GM19239 (cell line): ENCODE measurements at places on chromosomes 5 and 9.

DNA sequence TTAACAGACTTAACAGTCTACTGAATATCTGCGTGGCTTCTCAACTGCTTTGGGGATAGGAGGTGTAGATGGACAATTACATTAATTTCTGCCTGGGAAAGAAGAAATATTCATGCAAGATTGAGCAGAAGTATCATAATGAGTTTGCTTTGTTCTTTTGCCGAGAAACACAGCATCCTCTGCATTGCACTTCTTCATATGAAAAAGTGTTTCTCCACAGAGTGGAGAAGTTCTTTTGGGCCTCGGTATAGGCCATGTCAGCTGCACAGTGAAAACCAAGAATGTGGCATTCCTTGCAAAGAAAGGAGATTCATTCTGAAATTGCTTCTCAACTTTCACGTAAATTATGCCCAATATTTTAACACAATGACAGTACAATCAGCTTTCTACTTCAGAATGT, 17.6 kb upstream of the SNX2 start:
- no peak for DNase-seq

DNA sequence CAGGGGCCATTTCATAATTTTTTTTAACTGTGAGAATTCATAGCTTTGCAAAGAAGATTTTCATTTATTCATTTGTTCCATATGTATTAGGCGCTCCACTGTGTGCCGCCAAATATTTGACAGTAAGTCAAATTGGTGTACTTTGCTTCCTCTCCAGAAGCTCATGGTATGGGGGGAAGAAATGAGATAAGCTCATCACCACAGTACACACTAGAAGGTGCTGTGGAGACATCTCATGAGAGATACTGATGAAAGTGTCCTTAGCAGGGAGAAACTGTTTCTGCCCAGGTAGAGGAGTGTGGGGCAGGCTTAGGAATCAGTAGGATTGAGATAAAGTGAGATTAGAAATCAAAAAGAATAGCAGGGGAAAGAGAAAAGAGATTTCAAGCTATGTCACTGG, 136.2 kb downstream of the CDH6 start:
- DNase-seq = no peak

DNA sequence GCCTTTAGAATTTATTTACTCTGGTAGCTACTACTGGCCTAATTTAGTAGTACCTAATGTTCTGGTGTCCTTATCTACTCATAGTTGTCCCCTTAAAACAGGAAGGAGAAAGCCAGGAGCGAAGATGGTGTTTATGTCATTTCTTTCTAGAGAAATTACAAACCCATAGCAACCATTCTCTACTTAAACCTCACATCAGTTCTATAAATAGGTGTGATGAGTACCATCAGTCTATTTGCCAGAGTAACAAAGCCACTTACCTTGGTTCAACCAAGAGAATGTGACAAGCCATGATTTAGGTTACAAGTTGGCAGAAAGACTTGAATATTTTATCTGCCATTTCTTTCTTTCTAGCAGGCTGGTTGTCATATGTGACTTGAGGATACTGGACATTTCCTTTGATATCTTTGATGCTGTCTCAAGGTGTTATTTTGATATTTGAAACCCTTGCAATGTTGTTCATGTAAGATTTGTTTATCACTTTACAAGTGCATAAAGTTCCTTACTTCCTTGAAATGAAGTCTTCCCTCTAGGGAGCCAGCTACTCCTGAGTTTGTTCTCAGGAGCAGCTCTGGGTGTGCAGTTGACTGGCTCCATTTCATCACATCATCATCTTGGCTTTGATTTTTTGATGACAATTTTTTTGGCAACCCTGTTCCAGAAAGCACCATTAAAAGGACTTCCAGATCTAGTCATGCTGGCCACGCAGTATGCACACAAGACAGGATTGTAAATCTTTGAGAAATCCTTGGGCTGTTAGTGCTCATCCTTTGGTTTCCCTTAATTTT, 286.8 kb downstream of the ARHGAP26 start:
- no peak for DNase-seq

GRCh38 chr5:138610415-138610917, 35.3 kb upstream of the HSPA9 start:
- DNase-seq = no peak

GRCh38 chr9:87516222-87516925, 18.7 kb downstream of the DAPK1 start:
- no peak for DNase-seq

DNA sequence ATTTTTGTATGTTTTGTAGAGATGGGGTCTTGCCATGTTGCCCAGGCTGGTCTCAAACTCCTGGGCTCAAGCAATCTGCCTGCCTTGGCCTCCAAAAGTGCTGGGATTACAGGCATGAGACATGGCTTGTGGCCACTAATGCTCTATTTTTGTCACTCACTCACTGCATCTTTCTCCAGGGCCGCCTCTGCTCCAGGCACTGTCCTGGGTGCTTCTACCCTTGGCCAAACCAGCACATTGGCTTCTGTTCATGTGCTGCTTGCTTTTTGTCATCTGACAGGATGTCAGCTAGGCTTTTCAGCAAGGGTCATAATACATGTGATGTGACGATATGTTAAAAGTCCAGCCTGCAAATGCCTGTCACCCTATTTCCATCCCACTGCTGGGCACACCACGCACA, 3.2 kb downstream of the ODF2 start:
- DNase-seq = no peak

- no peak for DNase-seq
Observed at GRCh38 chr5:39068099-39068498, 6.1 kb downstream of the RICTOR start.
